ENCODE measurements at places on chromosomes 2 and 18.

- DNase-seq: no peak
Measured at GRCh38 chr2:43882312-43882711, 43.5 kb downstream of the ABCG8 start.

DNA sequence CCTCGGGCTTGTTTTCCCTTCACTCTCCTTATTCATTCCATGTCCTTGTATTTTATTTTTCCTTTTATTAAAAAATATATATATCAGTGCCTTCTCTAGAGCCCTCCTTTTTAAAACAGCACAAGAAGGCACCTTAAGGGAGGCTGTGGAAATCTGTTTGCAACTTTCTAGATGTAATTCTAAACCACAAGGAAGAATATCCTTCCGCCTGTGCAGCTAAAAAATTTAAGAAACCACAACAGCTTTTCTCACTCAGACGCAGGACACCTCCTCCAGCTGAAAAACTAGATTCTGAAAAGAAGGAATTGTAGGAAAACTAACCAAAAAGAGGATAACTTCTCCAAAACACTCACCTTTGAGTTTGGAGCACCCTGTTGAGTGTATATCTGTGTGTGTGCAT, 142.2 kb downstream of the BCL11A start:
- no peak for DNase-seq

DNA sequence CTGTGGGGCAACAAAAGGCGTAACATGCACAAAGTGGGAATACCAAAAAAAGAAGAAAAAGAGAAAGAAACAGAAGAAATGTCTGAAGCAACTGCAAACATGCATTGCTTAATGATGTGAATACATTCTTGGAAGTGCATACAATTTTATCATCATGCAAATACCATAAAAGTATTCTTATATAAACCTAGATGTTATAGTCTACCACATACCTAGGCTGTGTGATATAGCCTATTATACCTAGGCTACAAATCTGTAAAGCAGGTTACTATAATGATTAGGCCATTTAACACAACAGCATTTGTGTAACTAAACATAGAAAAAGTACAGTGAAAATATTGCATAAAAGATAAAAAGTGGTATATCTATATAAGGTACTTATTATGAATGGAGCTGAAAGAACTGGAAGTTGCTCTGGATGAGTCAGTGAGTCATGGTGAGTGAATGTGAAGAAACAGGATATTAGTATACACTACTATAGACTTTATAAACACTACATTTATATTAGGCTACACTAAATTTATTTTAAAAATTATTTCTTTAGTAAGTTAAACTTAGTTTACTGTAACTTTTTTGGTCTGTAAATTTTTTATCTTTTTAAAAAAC, 319.4 kb upstream of the KCNH7 start:
- no peak for DNase-seq

GRCh38 chr18:33558529-33558928, 19.5 kb upstream of the ASXL3 start:
- DNase-seq: no peak

DNA sequence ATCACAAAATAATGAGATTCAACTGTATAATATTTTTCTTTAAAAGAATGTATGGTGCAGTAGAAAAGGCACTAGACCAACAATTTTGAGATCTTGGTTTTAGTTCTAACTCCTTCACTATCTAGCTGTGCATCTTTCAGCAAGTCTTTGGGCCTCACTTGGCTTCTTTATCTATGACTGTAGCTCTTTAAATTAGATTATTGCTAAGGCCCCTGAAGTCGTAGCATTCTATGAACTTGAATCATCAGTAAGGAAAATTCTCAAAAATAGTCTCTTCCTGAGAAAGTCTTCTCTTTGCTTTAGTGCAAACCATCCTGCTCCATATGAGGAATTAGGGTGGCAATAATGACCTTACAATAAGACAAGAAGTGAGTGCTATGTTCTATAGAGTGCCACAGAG, 140.4 kb downstream of the FTCDNL1 start:
- DNase-seq: no peak

DNA sequence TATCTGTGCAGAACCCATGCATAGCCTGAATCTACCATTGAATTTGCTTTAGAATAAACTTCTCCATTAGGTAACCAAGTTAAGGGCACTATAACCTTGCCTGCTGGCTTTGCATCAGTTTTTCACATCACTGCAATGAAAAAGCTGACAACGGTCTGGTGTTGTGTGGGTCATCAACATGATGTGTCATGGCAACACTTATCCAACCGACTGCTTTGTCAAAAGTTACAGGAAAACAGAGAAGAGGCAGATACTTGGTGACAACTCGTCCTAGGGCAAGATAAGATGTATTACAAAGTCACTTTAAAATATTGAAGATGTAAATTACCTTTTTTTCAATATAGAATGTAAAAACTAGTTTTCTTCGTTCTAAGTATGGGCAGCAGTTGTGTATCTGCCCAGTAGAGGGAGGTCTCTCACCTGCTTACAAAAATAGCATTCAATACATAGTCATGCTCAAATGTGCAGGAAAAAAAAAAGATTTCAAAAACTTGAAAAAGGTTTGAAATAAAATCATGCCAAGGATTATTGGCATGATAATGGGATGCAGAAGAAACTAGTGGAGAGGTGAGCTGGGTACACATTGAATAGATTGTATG, 96.3 kb downstream of the EVA1A start:
- DNase-seq: no peak

GRCh38 chr2:2031101-2031500, 286.8 kb upstream of the PXDN start:
- no peak for DNase-seq

DNA sequence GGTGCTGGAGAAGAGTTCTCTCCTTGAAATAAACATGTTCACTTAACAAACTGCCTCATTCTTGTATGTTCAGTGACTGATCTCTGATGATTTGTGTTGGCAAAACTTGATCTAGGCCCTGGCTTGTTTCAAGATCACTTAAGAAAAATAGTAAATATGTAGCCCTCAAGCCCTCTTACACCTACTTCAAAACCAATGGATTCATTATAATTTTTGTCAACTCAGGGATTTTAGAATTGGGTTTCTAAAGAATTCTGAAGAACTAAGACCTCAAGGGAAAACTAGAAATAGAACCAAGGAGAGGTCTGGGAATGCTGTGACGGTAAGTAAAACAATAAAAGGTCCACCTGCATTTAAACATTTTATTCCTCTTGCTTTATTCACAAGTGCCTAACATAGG, 1731.6 kb upstream of the CELF4 start:
- no peak for DNase-seq

- DNase-seq: no peak
Measured at GRCh38 chr2:105640246-105640645, 104.5 kb upstream of the NCK2 start.

DNA sequence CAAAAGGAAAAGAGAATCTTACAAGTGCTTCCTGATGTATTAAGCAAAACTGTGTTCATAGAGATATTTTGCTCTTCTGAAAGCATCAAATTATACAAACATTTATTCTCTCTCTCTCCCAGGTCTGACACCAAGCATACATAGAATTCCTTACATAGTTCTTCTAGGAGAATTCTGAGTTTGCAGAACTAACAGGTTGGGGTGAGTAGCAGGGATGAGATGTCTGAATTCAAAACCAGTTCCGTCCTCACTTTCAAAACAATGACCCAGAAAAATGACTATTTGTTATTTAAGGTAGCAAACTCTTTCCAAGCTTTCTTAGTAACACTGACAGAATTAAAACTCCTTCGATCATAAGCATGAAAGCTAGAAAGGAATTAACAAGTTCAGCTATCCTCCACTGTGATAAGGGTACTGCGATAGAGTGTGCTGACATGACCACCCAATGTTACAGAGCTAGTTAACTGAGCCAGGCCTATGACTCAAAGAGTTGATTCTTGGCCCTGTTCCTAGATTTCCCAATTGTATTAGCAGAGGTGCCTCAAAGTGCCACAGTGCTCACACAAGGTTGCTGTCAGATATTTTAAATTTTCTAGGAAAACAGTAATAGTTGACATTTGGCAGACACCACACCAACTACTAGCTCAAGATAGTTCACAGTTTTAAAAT, 85.8 kb upstream of the SETBP1 start:
- no peak for DNase-seq

DNA sequence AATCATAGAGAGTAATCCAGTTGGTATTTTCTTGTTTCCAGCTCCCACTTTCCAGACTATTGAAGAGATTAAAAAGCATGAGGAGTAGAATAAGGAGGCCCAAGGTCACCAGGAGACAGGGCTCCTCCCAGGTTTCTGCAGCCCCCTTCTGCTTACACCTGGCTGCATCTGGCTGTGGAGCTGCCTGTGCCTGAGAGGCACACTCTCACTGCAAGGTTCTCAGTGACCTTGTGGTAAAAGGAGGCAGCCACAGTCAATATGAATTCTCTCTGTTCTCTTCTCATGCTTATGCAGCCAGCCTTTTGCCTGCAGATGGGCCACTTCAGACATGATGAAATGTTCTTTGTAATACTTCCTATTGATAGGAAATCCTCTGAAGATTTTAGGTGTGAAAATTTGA, 233.7 kb downstream of the MYO3B start:
- DNase-seq: no peak

DNA sequence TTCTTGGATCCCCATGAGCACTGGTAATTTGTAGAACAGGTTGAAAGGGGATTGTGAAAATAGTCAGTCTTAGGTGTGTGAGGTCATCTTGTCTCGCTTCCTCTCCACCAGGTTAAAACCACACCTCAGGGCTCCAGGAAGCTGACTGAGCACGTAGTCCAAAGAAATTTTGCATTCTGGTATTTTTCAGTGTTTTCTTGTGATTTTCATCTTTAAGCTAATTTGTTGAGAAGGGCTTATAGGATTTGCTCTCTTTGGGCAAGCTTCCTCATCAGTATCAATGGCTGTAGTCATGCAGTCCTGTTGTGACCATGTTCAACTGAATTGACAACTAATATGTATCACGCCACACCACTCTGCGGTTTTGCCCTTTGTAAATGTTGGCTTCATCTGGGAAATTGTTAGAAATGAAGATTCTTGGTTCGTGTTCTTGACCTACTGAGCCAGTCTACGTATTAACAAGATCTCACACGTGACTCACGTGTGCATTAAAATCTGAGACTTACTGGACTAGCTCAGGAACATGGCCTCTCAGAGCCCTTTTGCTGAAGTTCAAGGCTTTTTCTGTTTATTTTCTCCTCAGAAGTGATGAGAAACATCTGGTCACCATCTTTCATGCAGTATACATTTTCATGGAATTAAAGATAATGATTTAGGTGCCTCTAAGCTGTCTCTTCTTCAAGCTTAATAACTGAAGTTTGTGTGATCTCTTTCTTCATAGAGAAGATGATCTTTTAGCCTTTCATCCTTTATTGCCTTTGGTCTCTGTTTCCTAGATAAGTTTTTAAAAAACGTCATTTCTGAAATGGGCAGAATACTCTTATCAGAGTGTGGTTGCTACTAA, 32.8 kb downstream of the FMNL2 start:
- no peak for DNase-seq

- no peak for DNase-seq
Measured at GRCh38 chr2:40548521-40548920, 96.6 kb upstream of the SLC8A1 start.

DNA sequence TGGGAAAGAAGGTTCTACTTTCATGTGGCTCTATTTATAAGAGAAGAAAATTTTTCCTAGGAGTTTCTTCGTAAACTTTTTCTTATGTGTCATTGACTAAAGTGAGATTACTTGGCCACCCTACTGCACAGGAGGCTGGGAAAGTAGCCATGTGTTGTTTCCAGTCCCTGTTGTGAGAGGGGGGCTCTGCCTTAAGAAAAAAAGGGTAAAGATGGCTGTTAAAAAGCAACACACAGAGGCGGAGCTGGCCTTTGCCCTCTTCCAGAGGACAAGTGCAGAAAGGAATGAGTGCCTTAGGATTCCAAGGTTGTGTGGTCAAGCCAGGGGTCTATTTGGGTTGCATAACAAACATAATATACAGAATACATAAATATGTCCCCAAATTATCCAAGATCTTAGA, 230.0 kb upstream of the CXCR4 start:
- no peak for DNase-seq

- no peak for DNase-seq
Measured at GRCh38 chr2:224023188-224023587, 15.9 kb downstream of the SERPINE2 start.

GRCh38 chr2:223041527-223042109, 10.4 kb upstream of the KCNE4 start:
- peak; percentile 91 for DNase-seq

- DNase-seq: no peak
Measured at GRCh38 chr18:58955738-58956137, 91.1 kb downstream of the ZNF532 start.

DNA sequence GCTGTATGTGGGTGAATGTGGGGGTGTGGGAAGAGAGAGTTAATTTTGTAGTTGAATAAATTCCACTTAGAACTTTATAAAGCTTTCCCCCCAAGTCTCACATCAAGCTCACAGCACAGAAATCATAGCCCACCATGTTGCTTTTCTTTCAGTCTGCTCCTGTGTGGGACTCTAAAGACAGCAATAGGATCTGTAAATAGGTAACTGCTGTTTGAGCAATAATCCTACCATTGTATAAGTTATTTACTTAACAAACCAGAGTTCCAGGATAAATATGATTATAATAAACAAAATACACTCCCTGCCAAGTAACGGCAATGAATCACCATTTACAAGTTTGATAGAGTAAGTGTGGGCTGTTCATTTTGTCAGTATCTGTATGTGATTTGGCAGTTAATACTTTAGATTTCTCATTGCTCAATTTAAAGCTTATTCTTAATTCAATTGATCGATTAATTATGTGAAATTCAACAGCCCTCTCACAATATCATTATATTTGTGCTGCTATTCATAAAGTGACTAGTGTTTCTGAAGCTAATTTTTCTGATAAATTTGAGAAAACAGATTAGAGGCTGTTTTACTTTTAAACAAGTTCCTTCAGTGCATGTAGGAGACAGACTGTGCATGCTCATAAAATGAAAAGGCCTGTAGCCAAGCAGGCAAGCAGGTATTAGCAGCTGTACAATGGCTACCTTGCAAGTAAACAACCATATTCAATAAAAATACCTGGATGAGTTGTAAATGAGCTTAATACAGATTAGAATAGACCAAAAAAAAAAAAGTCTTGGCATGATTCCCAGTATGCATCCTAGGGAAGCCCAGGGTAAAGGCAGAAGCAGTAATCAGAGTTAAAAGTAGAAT, 142.7 kb downstream of the PDE11A start:
- DNase-seq: no peak

DNA sequence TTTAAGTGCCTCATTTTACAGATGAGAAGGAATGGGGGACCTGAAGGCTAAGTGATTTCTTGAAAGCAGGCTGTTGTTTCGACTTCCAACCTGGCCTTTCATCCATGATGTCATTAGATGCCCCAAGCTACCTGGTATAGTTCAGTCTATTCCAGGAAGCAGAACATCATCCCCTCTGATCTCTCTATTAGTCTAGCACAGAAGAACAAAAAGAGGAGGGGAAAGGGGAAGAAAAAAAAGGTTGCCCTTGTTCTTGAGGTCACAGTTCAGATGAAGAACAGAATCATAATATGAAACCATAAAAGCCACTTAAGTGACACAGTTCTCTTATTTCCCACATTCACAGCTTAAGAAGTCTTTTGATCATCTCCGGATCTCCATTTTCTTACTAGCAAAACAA, 386.2 kb upstream of the HNRNPA3 start:
- no peak for DNase-seq

DNA sequence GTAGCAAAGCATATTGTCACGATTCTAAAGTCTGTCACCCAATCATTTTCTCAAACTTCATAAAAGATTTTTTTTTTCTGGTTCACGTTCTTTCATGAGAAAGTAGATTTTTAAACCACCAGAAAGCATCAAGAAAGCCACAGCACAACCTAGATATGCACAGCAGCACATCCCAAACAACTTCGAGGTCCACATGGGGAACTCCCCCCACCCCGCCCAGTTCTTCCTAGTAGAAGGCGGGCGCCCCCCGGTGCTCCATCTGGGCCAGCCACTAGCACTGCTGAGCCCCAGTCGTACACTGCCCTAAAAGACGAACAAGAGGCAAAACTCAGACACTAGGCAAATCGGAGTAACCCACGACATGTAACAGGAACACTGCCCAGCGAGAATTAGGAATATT, 15.5 kb downstream of the HDLBP start:
- DNase-seq: no peak

Measured in posterior cingulate gyrus (tissue), 11 donors.